A549 treated with DMSO at 1 μM for 4 hours (cell line): ENCODE measurements at places on chromosomes 11 and 22. TPM values are rescaled to one million over a fixed set of nuclear protein-coding genes. Genes with fewer than 3 reads are reported as not detected.

OR2D2 gene
- total RNA-seq = not detected in 5 replicates

KRTAP5-7 gene
- total RNA-seq = not detected in 5 replicates

APLNR gene
- 0.06 to 0.20 TPM (median 0.11 TPM) in 5 replicates for total RNA-seq

NAALADL1 gene
- not detected in 5 replicates for total RNA-seq

TRPM5 gene
- not detected in 5 replicates for total RNA-seq

SYT9 gene
- 0.13 to 0.25 TPM (median 0.17 TPM) in 5 replicates for total RNA-seq

OR4X2 gene
- not detected in 5 replicates for total RNA-seq

PTPRCAP gene
- total RNA-seq = 0.22 to 0.36 TPM (median 0.30 TPM) in 5 replicates

GLB1L3 gene
- total RNA-seq = 0.04 TPM in 1 of 5 replicates, not detected in the others

TPBGL gene
- 0.21 to 0.35 TPM (median 0.24 TPM) in 5 replicates for total RNA-seq

HIPK3 gene
- total RNA-seq = 15.2 to 23.5 TPM (median 19.1 TPM) in 5 replicates

OR10AG1 gene
- total RNA-seq = not detected in 5 replicates

SCT gene
- total RNA-seq = not detected in 5 replicates

MN1 gene
- 3.0 to 4.6 TPM (median 4.3 TPM) in 5 replicates for total RNA-seq

PHLDB1 gene
- total RNA-seq = 10.4 to 13.6 TPM (median 10.6 TPM) in 5 replicates

SLC22A25 gene
- not detected in 5 replicates for total RNA-seq

RAPSN gene
- total RNA-seq = 0.10 to 0.35 TPM (median 0.21 TPM) in 5 replicates

PHOX2A gene
- total RNA-seq = not detected in 5 replicates

FBLN1 gene
- total RNA-seq = 38.9 to 48.7 TPM (median 46.3 TPM) in 5 replicates

C22orf31 gene
- total RNA-seq = not detected in 5 replicates

PLA2G3 gene
- total RNA-seq = not detected in 5 replicates
